ENCODE measurements at places on chromosomes 6 and 20.

DNA sequence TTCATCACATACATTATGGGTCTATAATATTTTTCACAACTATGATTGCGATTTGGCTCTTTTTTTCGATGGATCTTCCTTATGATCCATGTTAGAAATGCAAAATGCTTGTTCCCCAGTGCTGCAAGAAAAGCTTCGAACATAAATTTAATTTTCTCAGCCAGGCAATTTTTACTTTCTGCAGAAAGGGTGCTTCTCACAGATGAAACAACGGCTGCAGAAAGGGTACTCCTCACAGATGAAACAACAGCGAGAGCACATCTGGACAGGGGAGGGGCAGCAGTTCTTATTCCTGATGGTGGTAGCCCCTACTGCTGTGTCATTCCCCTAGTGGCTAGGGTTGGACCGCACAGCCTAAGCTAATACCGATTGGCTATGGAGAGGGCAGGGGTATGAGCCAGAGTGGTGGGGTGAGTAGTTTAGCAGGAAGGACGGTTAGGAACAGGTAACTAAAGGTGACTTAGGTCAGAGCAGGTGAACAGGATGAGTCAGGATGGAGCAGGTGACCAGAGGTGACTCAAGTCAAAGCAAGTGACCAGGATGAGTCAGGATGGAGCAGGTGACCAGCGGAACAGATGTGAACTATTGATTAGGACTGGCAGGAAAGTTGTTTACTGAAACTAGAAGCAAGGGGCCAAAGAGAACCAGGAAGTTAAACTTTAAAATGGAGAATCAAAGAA lies 13.4 kb upstream of the TREML4 start:
- no peak for DNase-seq

GRCh38 chr6:7188492-7188891 lies 80.7 kb downstream of the RREB1 start:
- peak; percentile 93 for DNase-seq

GRCh38 chr6:136788069-136788902 lies 4.0 kb downstream of the MAP3K5 start:
- DNase-seq, result peak; percentile 80

GRCh38 chr6:52305411-52305810 lies 20.9 kb upstream of the MCM3 start:
- no peak for DNase-seq

DNA sequence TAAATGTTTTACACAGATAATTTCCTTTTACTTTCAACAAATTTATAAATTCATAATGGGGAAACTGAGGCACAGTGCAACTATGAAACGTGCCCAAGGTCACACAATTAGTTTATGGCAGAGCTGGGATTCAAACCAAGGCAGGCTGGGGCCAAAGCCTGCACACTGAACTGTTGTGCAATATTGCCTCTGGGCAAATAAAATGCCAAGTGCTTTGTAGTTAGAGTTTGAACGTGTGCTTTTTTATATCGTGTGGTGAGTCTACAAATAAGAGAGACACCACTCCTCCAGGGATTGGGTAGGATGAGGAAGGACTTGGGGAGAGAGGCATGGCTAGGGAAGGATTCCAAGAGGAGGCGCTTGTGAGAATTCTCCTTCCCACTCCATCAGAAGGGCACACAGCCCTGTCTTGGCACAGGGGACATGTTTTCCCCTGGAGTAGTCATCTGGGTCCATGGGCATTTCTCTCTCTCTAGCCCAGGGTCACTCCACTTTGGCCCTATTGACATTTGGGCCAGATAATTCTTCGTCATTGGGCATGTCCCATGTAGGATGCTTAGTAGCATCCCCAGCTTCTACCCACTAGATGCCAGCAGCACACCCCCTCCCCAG lies 2.8 kb upstream of the CDH22 start:
- DNase-seq, result no peak

DNA sequence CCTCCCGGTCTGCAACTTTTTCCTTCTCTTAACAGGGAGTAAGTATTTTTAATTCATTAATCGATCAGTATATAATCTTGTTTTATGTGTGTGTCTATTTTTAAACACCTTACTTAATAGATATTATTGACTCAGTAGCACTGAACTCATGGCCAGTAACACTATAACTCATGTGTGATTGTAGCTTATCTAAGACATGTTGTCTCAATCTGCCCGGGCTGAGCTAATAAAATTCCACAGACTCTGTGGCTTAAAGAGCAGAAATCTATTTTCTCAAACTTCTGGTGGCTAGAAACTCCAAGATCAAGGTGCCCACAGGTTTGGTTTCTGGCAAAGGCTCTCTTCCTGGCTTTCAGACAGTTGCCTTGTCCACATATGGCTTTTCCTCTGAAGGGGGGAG lies 68.8 kb upstream of the TNFAIP3 start:
- DNase-seq, result no peak

GRCh38 chr6:37990762-37991525 lies 171.4 kb downstream of the ZFAND3 start:
- DNase-seq, result no peak

- DNase-seq, result no peak
Observed at GRCh38 chr6:82988930-82989351, 76.7 kb downstream of the UBE3D start.

- no peak for DNase-seq
Observed at GRCh38 chr6:162478192-162478671, 249.3 kb downstream of the PRKN start.

GRCh38 chr6:4280707-4281106 lies 145.3 kb upstream of the ECI2 start:
- DNase-seq, result no peak

GRCh38 chr6:27753668-27754407 lies 158.4 kb downstream of the OR2B2 start:
- DNase-seq, result peak; percentile 86

- DNase-seq, result no peak
Observed at GRCh38 chr20:49406666-49407065, 75.8 kb downstream of the KCNB1 start.

GRCh38 chr6:2765896-2766766 lies 938 bp downstream of the WRNIP1 start:
- peak; percentile 64 for DNase-seq

- no peak for DNase-seq
Observed at GRCh38 chr6:135299256-135299655, 118.1 kb downstream of the MYB start.

DNA sequence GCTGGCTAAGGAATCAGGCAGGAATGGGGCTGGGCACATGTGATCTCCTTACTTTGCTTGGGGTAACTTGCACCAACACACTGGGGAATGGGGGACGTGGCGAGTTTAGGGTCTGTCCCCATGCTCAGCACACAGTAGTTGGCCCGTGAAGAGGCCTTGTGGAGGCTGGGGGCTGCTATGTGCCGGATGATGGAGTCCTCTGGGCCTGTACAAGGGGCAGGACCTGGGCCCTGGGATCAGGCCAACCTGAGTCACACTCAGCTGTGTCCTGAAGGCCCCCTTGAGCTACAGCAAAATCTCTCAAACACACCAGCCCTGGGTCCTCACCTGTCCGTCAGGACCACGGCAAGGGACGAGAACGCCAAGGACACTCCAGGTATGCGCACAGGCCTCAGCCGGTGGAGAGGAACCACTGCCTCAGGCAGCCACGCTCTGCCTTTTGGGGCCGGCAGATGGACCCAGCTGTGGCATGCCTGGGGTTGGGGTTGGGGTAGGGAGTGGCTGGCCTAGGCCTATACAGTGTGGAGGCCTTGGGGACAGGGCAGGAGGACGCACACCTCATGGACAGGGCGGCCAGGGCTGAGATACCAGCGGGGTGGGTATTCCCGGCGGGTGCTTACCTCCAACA lies 11.1 kb downstream of the UCKL1 start:
- DNase-seq, result no peak

DNA sequence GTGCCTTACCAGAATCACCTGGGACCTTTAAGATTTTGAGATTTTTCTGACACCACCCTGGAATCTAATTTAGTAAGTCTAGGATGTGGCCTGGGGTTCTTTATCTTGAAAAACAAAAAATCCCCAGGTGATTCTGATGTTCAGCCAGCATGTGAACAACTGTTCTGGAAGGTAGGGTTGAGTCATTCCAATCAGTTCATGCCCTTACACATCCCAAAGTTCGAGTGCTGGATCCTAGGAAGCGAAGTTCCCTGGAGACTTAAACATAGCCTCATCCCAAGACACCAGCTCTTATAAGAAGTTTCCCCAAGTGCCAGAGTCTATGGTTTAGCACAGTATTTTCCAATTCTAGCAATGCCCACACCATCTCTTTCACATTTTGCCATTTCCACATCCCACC lies 6.3 kb upstream of the TSHZ2 start:
- DNase-seq, result no peak

DNA sequence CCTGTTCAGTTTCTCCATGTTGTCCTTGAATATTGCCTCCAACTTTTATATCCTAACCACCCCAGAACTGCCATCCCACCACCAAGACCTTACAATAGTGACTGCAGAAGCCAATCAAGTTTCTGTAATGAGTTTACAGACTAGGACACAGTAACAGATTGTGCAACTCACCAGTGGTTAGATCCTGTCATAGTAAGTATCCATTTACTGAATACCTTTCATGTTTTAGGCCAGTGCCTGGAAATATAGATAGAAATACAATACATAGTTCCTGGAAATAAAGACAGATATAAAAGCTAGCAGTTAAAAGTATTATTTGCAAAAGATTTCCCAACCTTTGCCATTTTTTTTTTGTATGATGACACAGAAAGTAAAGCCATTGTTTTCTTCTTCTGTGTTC lies 471.8 kb upstream of the BTBD3 start:
- no peak for DNase-seq

DNA sequence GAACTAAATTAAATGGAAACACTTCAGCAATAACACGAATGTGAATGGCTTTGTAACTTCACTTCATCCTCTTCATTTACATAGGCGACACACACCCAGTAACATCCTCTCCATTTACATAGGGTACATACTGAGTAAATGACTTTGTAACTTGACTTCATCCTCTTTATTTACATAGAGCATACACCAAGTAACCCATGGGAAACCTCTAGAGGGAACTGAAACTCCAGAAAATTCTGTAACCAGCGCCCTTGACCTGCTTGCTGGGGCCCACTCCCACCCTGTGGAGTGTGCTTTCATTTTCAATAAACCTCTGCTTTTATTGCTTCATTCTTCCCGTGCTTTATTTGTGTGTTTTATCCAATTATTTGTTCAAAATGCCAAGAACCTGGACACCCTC lies 81.6 kb upstream of the OPRM1 start:
- DNase-seq, result peak; percentile 90

GRCh38 chr20:16942756-16943155 lies 194.6 kb downstream of the OTOR start:
- DNase-seq, result no peak

DNA sequence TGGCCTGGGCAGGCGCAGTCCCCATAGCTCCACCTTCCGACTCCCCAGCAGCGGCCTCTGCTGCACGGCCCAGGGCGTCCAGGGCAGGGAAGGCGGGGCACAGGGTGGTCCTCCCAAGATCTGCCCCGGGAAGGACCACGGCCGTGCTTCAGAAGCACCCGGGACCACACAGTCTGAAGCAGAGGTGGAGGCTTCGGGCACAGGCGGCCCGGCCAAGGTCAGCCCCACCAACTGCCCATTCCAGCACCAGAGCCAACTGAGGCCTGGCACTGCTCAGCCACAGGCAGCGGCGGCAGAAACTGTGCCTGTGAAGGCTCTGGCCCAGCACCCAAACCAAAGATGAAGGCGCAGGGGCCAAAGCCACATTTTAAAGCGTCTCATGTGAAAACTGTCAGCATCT lies 20.6 kb downstream of the KCNQ2 start:
- DNase-seq, result no peak

DNA sequence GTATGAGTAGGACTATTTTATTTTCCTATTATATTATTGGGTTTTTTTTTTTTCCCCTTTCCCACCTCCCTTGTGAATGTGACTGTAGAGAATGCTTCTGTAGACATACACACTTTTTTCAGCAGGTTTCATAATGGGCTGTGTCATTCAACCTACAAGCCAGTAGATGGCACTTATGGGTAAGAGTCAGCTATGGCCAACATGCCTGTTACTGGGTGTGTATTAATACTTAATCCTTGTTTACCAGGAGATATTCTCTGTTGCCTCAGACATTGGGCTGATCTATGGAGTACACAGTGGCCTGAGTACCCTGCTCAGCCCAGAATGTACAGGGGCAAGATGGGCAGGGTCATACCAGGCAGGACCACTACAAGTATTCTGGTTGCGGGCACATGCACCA lies 382.5 kb downstream of the EPHA7 start:
- DNase-seq, result no peak

GRCh38 chr20:32581839-32582658 lies 3.1 kb downstream of the NOL4L start:
- DNase-seq, result no peak

DNA sequence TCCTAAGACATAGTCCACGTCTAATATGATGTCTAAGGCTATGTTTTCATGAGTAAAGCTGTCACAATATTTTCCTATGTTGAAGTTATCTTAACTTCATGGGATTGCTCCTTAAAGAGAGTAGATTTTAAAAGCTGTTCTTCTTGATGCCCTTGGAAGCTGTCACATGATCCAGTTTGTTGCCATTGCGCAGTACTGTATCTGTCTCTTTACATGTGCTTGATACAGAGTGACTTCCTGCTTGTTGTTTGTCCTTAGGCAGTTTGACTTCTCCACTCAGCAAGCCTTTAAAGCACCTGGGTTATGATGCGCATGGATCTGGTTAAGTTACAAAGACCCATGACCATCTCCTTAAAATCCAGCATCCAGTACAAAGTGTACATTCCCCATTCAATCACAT lies 85.4 kb downstream of the CDYL start:
- no peak for DNase-seq

GRCh38 chr6:1672379-1672778 lies 62.7 kb downstream of the FOXC1 start:
- no peak for DNase-seq

DNA sequence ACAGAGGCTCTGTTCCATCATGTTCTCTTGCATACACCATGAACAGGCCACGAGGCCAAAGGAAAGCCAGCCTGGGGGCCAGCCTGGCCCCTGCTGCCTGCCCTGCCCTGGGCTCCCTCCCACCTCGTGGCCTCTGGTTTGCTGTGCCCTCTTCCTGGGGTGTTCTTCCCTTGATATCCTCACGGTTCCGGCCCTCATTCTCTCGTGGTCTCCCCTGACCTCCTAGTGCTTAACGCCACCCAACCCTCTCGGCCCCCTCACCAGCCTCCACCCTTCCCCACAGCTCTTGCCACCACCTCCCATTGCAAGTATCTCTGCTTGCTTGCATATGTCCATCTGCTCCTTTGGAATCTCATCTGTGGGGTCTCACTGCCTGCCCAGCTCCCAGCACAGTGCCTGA lies 73.0 kb downstream of the GNAS-AS1 start:
- DNase-seq, result no peak

GRCh38 chr6:88599571-88599970 lies 363.8 kb downstream of the RNGTT start:
- DNase-seq, result no peak

- peak; percentile 35 for DNase-seq
Observed at GRCh38 chr6:156857573-156857972, 80.4 kb downstream of the ARID1B start.

DNA sequence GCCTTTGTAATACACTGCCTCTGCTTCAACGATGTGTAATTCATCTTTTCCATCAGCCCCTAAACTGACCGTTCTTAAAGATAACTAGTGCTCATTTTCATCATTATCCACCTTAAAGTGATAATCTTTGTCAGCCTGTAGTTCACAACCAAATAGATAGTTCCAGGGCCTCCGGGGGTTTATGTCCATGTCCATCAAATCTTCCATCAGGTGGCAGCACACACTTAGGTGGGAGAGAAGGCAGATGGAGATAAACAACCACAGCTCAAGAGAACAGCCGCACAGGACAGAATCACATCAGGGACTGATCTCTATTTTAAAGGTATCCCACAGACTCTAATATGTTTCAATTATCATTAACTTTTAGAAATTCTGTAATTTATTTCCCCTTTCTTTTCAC lies 90.9 kb downstream of the LMBRD1 start:
- DNase-seq, result no peak
